ENCODE measurements at places on chromosomes 6 and 20.

- no peak for DNase-seq
These were observed 35.8 kb upstream of the BHLHE23 start for GRCh38 chr20:63042448-63043071.

DNA sequence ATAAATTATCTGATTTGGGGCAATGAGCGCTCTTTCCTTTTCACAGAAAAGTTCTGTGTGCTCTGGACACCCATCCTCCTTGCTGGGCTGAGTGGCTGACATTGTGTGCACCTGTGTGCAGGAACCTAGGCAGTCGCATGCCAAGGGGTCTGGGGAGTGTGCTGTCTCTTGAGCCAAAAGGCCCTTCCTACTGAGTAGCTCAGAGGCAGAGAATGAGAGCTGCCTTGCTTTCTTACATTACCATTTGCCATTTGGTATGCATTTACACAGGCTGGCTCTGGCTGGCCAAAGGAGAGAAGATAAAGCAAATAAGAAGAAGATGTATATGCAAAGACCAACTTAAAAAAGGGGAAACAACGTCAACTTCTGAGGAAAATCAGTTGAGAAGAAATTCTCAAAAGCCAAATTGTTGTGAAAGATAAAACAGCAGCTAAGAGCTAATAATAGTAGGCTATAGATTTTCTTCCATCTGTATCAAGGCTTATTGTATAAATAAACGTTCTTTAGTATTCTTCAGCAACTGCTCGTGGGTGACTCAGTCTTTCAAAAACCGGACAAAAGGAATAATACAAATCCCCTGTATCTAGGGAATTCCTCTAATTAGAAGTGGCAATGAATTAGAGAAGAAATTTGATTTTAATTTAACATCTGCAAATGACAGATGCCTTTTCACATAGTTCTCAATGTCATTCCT lies 121.9 kb downstream of the INSM1 start:
- no peak for DNase-seq

- no peak for DNase-seq
These were observed 15.6 kb downstream of the PM20D2 start for GRCh38 chr6:89161326-89162046.

DNA sequence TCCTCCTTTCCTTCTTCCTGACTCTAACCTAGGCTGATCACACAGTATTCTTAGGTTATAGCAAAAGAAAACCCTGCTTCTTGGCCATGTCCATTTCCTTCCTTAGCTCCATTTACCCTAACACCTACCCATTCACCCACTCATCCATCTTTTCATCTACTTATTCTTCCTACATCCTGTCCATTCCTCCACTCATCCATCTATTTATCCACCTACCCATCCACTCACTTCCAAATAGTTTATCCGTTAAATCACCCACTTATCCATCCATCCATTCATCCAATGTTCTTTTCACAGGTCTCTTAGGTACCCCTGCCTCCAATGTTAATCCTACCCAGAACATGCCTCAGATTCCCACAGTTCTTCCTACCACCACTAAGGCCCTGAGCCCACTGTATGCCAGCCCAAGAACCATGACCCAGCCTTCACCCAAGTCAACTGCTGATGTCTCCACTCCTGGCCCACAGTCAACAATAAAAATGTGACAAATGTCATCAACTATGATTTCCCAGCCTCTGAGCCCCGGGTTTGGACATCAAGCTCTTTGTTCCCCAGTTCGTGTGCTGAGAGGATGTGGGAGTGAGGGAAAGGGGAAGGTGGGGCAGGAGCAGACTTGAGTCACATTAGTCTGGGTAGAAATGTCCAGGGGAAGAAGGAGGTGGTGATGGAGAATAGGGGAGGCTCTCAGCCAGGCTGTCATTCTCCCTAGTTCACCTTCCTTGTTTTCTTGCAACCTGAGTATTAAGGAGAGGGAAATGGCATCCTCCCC lies 24.4 kb downstream of the TREML4 start:
- DNase-seq: no peak

DNA sequence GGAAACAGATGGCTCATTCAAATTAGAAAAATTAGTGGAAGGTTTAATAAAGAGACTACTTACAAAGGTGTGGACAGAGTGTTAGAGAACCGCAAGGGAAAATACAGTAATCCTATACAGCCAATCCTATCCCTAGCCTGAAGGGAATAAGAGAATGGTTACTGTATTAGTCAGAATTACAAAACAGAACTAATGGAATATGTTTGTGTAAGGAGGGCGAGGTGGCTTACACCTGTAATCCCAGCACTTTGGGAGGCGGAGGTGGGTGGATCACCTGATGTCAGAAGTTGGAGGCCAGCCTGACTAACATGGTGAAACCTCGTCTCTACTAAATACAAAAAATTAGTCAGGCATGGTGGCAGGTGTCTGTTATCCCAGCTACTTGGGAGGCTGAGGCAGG lies 16.3 kb upstream of the TRPC4AP start:
- DNase-seq: no peak

- DNase-seq: no peak
These were observed 185.7 kb upstream of the MARCKS start for GRCh38 chr6:113671421-113671820.
